Adrenal gland (tissue), 19 donors: ENCODE measurements at places on chromosomes 1 and 21.

- no peak overlapping the region for H3K4me3 ChIP-seq
- peaks cover 3% of the 10 kb centered on the region for H3K4me1 ChIP-seq
Observed at GRCh38 chr1:51863384-51863783, 15.1 kb downstream of the NRDC start.

DNA sequence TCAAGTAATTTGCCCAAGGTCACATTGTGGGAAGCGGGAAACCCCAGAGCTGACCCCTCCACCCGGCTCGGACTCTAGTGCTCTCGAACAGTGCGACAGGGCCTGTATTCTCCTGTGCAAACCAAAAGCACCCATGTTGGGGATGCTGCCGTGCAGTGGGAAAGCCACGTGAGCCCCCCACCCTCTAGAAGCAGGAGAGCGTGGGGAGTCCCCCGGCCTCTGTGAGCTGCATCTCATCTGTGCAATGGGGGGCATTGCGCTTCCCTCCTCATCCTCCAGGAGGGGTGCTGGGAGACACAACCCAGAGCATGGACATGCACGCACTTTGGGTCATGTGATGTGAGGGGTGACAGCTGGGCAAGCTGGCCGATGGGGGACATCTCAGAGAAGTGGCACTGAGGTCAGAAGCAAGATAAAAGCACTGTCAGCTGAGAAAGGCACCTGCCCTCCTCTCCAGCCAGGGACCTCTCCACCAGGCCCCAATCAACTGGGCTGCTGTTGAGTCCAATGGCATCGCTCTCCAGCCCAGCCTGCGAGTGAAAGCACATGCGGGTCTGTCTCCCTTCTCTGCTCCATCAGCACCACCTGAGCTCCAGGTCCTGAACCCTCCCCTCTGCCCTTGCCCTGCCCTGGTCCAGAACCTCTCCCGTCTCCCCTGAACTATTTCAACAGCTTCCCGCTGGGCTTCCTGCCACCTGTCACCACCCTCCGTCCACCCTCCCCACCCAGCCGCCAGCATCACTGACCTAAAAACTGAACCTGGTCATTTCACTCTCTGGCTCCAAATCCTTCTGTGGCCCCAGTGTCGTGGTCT is 76.4 kb upstream of the IFFO2 start:
- DNase-seq: no peak
- no peaks in the 10 kb centered on the region for H3K27me3 ChIP-seq
- H3K27ac ChIP-seq: no peak overlapping the region
- no peaks in the 10 kb centered on the region for H3K4me1 ChIP-seq
- H3K36me3 ChIP-seq: no peaks in the 10 kb centered on the region

GRCh38 chr1:67556297-67556900 is 126.2 kb upstream of the SERBP1 start:
- H3K27ac ChIP-seq: no peak overlapping the region
- no peaks in the 10 kb centered on the region for H3K27me3 ChIP-seq
- H3K36me3 ChIP-seq: no peaks in the 10 kb centered on the region
- no peak for DNase-seq

DNA sequence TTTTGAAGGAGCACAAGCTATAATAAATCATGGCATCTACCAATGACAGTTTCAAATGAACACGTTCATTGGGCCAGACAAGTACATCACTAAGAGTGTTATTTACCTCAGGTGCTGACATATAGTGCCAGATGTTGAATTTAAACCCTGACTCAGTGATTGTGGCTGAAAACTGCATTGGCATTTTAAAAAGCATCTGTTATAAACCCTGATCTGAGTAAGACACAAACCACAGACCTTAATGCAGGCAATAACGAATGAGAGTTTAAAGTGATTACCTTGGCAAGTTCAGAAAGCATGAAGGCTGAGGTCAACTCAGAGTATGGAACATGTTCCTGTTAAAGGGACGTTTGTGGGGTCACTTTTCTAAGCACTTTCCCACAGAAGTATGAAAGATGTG is 865.1 kb upstream of the TMPRSS15 start:
- no peaks in the 10 kb centered on the region for H3K36me3 ChIP-seq
- no peak for DNase-seq
- H3K4me1 ChIP-seq: no peaks in the 10 kb centered on the region
- H3K27ac ChIP-seq: no peak overlapping the region

GRCh38 chr1:154176337-154176736 is 15.6 kb downstream of the TPM3 start:
- H3K27me3 ChIP-seq: no peaks in the 10 kb centered on the region
- peak overlapping the region; percentile 51 for H3K27ac ChIP-seq
- no peak for DNase-seq
- H3K36me3 ChIP-seq: peaks cover 41% of the 10 kb centered on the region
- no peak overlapping the region for H3K4me3 ChIP-seq

GRCh38 chr1:243246916-243247315 is 8.2 kb downstream of the CEP170 start:
- H3K4me1 ChIP-seq: peaks cover 39% of the 10 kb centered on the region
- H3K36me3 ChIP-seq: no peaks in the 10 kb centered on the region
- H3K27me3 ChIP-seq: no peaks in the 10 kb centered on the region
- DNase-seq: peak; percentile 11
- peak overlapping the region; percentile 33 for H3K27ac ChIP-seq

- peak overlapping the region; percentile 92 for H3K27ac ChIP-seq
- no peaks in the 10 kb centered on the region for H3K27me3 ChIP-seq
- H3K36me3 ChIP-seq: no peaks in the 10 kb centered on the region
Observed at GRCh38 chr1:202349206-202349928, 868 bp downstream of the PPP1R12B start.

- H3K27me3 ChIP-seq: peaks cover 4% of the 10 kb centered on the region
- no peak overlapping the region for H3K4me3 ChIP-seq
- no peak for DNase-seq
- no peak overlapping the region for H3K27ac ChIP-seq
- no peaks in the 10 kb centered on the region for H3K4me1 ChIP-seq
- H3K36me3 ChIP-seq: no peaks in the 10 kb centered on the region
Observed at GRCh38 chr1:47487850-47488450, 50.1 kb downstream of the FOXD2 start.

DNA sequence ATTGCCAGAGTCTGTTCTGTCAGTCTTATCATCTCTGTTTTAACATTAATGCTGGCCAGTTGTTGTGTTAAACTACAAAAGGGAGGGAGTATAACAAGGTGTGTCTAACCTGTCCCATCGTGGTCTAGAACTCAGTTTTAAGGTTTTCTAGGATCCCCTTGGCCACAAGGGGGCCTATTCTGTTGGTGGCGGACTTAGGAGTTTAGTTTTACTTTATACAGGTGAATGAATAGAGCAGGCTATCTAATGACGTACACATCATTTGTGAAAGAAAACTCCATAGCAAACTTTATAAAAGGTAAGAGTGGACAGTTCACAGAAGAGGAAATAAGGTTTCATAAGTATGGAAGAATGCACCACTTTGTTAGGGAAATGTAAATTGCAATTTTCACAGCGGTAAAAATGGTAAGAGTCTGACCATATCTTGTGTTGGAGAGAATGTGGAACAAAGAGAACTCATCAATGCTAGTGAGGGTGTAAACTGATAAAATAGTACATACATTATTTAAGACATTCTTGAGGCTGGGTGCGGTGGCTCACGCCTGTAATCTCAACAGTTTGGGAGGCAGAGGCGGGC is 2.5 kb upstream of the ATF6 start:
- DNase-seq: no peak
- H3K36me3 ChIP-seq: no peaks in the 10 kb centered on the region
- H3K4me3 ChIP-seq: no peak overlapping the region
- H3K27ac ChIP-seq: no peak overlapping the region

- H3K4me3 ChIP-seq: no peak overlapping the region
- DNase-seq: no peak
- no peak overlapping the region for H3K27ac ChIP-seq
- peaks cover 11% of the 10 kb centered on the region for H3K27me3 ChIP-seq
Observed at GRCh38 chr1:29779146-29779545, 542.8 kb downstream of the PTPRU start.

DNA sequence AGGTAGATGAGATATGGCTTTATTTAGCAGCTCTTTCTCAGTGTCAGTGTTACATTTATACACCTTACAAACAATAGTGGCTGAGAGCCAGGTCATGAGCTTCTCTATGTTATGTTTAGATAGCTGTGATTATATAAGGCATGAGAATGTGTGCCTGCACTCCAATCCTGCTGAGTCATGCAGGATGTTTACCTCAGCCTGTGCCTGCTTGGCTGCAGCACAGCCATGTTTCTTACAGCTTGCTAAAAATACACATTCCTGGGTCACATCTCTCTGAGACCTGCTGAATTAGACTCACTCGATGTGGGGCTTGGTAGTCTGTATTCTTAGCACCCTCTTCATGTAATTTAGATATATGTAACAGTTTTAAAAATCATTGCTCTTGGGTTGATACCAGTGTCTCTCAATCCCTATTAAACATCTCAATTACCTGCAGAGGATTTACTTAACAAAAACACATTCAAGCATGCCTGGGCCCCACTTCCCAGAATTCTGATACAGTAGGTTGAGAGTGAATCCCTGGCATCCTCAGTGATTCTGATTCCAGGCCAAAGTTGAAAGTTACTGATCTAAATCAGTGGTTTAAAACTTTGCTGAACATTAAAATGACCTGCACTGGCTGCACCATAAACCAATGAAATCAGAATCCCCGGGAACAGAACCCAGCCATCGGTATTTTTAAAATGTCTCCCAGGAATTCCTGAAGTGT is 107.5 kb downstream of the GDAP2 start:
- DNase-seq: no peak
- H3K27me3 ChIP-seq: no peaks in the 10 kb centered on the region
- no peaks in the 10 kb centered on the region for H3K36me3 ChIP-seq

DNA sequence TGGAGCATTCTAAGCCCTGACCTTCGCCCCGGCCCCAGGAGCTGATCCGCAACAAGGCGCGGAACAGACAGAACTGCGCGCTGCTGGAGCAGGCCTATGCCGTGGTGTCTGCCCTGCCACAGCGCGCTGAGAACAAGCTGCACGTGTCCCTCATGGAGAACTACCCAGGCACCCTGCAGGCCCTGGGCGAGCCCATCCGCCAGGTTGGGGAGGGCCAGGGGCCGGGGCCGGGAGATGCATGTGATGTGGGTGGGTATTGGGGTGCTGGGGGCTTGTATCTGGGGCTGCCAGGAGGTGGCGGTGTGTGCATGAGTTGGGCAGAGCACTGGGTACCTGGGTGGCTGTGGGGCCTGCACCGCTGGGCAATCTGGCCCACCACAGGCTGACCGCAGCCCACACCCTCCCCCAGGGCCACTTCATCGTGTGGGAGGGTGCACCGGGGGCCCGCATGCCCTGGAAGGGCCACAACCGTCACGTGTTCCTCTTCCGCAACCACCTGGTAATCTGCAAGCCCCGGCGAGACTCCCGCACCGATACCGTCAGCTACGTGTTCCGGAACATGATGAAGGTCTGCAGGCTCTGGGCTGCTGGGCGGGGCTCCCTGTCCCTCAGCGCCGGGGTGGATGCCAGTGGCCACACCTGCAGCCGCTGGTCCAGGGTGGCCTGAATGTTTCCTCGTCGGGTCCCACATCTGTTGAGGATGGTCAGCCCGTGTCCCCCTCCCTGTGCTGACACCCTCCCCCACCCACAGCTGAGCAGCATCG is 65.8 kb downstream of the TRIM11 start:
- no peak overlapping the region for H3K4me3 ChIP-seq
- H3K36me3 ChIP-seq: no peaks in the 10 kb centered on the region
- H3K27ac ChIP-seq: no peak overlapping the region
- no peaks in the 10 kb centered on the region for H3K4me1 ChIP-seq
- peak; percentile 15 for DNase-seq

- no peaks in the 10 kb centered on the region for H3K36me3 ChIP-seq
- H3K4me3 ChIP-seq: no peak overlapping the region
- H3K27me3 ChIP-seq: no peaks in the 10 kb centered on the region
- H3K4me1 ChIP-seq: no peaks in the 10 kb centered on the region
Observed at GRCh38 chr1:197067457-197067818, 378 bp upstream of the F13B start.

GRCh38 chr1:183291802-183292514 is 105.9 kb downstream of the LAMC2 start:
- no peak for DNase-seq
- no peak overlapping the region for H3K27ac ChIP-seq
- H3K36me3 ChIP-seq: no peaks in the 10 kb centered on the region
- no peaks in the 10 kb centered on the region for H3K4me1 ChIP-seq

DNA sequence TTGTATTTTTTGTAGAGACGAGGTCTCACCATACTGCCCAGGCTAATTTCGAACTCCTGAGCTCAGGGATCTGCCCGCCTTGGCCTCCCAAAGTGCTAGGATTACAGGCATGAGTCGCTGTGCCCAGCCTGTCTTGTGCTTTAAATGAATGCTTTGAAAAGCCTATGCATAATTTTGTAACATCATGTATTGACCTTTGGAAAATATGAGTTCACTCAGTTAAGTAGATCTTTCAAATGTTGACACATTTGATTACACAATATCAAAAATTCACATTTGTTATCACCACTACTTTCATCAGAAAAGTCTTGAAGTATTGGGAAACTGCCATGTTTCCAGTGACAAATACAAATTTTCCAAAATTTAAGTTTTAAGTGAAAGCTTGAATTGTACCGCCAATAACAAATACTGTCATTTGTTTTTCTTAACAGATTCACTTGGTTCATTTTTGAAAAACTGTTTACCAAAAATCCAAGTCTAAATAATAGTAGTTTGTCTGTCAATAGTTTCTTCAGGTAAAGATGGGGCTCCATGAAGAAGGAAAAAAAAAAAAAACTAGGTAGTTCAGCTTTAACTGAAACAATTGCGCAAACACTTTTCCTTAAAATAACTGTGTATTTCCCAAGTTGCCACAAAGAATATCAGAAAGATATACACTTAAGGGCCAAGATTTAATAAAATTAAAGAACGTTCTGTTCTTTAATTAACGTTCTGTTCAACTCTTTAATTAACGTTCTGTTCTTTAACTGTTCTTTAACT is 233.2 kb upstream of the NR5A2 start:
- H3K36me3 ChIP-seq: no peaks in the 10 kb centered on the region
- no peak for DNase-seq
- H3K27ac ChIP-seq: no peak overlapping the region
- no peaks in the 10 kb centered on the region for H3K27me3 ChIP-seq
- H3K4me1 ChIP-seq: no peaks in the 10 kb centered on the region
- no peak overlapping the region for H3K4me3 ChIP-seq

GRCh38 chr1:1037366-1038327 is 17.7 kb downstream of the AGRN start:
- H3K27ac ChIP-seq: no peak overlapping the region
- H3K4me1 ChIP-seq: peaks cover 20% of the 10 kb centered on the region
- no peak overlapping the region for H3K4me3 ChIP-seq
- DNase-seq: no peak

- H3K36me3 ChIP-seq: no peaks in the 10 kb centered on the region
- no peak within 1 kb of the TSS for H3K4me3 ChIP-seq
- H3K27me3 ChIP-seq: no peaks in the 10 kb centered on the region
- H3K27ac ChIP-seq: peak within 1 kb of the TSS; percentile 81
- peak; percentile 92 for DNase-seq
Observed at GRCh38 chr1:43991476-43992231, at the start of gene CCDC24. CCDC24 (plus strand) TSS chr1:43991599; CDS start chr1:43991879, 280 bp downstream.
